ENCODE measurements at places on chromosomes 7 and 10.

DNA sequence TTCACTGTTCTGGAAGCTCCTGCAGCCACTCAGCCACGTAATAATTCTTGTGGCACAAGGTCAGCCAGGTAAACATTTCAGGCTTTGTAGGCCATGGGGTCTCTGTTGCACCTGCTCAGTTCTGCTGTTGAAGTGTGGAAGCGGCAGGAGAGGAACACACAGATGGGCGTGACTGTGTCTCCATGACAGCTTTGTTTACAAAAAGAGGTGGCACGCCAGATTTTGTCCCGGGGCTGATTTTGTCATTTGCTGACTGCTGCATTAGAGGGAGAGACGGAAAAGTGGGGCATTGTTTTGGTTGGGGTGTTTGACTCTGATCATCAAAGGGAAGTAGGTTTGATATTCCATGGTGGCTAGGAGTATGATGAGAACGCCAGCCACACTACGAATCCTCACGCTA, 103.1 kb downstream of the PRKAG2 start:
- no peak for DNase-seq

- DNase-seq: no peak
Observed at GRCh38 chr7:150569245-150569955, 2.2 kb downstream of the GIMAP4 start.

- DNase-seq: no peak
Observed at GRCh38 chr10:61942604-61943461, 41.3 kb downstream of the ARID5B start.

DNA sequence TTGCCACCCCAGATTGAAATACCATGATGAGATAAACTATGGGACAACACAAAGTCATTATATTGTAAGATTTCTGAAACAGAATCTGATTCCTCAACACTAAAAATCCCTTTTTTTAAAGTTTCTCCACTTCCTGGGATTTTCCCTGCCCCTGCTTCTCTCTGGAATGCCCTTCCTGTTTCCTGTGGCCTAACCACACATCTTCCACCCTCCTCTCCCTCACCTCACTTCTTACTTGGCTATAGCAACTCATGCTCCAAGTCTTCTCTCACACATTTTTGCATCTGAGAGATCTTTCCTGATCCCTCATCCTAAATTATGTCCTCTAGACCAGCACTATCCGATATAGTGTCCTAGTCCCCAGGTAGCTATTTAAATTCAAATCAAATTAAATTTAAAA, 4.1 kb upstream of the RELN start:
- no peak for DNase-seq

DNA sequence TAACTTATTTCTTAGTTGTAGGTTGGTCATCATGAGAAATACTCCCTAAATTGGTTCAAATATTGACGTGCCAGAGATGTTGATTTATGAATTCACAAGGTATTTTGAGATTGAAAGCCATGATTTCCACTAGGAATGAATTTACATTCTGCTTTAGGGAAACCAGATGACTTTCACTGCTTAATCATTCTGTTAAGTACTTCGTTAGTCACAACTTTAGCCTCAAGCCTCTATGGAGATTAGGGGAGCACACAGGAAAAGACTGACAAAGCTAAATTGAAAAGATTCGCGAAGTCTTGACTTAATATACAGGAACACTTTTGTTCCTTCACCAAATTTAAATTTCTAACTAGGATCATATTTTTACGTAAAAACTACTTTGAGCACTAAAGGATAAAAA, 250.4 kb upstream of the CACNA2D1 start:
- DNase-seq: no peak

- peak; percentile 47 for DNase-seq
Observed at GRCh38 chr10:30493609-30494530, 59.9 kb downstream of the MAP3K8 start.

DNA sequence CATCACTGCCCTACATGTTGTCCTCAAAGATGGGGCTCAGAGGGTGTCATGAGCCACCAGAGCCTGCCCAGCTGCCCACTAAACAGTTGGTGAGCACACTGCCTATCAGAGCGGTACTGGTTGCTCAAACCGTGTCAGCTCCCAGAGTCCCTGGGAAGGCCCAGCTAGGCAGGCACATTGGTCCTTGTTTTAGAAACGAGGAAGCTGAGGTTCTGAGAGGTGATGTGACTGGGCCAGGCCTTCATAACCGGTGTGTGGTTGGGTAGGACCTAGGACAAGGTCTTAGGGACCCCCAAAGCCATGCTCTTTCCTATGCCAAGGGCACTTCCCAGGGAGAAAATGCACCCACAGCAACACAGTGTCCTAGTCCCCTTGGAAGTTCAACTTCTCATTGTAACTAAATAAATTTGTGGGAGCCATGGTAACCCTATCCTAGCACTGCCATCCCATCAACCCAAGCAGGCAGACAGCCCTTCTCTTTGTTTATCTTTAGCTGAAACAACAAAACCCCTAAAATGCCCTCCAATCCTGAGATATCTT, 174.7 kb upstream of the PDE1C start:
- no peak for DNase-seq

GRCh38 chr10:80275756-80276155, 13.7 kb downstream of the MAT1A start:
- no peak for DNase-seq

DNA sequence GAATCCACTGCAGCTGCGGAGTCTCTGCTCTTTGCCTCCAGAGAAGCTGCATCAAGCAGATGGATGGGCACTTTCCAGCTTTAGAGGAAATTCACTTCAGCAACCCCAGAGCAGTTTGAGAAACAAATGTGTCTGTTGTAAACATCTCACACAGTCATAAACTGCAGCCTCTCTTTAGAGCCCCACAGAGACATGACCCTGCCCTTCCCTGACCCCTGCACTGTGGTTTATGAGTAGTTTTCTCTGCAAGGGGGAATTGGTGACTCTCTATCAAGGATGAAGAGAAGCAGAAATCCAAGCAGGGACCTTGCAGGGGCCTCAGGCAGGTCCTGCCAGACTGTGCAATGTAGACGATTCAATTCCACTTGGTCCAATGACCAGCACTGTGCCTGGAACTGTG, 160.2 kb downstream of the SH2D4B start:
- DNase-seq: no peak

DNA sequence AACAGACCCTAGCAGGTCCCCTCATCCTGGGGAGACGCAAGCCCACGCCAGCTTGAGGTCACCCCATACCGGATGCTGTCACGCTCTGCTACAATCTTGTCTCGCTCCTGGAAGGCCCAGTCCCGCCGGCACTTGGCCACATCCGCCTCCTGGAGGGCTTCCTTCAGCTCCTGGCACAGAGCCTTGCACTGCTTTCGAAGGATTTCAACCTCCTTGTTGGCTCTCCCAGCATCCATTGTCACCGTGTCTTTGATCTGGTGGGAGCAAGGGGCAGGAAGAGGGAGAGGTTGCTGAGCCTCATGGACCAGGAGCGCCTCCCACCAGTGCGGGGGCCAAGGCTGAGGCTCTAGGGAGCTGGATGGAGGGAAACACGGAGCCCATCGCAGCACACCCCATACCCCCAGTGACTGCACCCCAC, 90.9 kb downstream of the DLG5 start:
- DNase-seq: no peak

DNA sequence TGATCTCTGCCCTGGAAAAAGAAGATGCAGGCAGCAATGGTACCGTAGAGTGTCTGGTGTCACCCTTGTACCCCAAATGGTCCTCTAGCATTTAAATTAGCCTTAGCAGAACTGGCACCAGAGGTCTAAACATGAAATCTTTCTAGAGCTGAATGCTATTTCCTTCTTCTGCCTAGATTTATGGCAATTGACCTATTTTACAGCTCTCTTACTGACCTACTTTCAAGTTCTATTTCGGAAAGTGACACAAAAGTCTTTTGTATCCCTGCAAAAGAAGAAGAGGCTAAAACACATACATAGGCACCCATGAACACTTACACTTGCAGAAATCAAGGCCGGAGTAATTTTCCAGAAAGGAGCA, 10.1 kb upstream of the ADAM12 start:
- DNase-seq: no peak

GRCh38 chr7:39410582-39410981, 155.6 kb upstream of the YAE1 start:
- DNase-seq: no peak

GRCh38 chr7:70620333-70621055, 511.4 kb upstream of the GALNT17 start:
- no peak for DNase-seq

DNA sequence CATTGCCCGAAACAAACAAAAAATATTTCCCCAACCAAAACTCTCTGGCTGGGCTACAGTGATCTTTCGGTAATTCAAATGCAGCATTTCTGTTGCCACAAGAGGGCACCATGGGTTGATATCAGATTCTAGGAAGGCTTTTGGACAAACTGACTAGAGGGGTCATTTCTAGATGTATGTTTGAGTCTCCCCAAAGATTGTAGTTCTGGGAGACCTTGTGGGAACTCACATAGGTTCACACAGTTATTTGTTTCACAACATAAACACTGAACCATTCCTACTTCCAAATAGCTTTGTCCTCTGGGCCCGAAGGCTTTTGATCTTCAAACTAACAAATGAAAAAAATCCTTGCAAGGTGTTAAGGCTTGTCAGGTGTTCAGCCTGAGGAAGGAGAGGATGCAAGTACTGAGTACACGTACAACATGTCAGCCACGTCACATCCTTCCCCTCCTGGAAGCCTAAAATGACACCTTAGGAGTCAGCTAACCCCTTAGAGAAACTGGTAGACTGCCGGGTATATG, 37.0 kb upstream of the IL15RA start:
- peak; percentile 48 for DNase-seq

DNA sequence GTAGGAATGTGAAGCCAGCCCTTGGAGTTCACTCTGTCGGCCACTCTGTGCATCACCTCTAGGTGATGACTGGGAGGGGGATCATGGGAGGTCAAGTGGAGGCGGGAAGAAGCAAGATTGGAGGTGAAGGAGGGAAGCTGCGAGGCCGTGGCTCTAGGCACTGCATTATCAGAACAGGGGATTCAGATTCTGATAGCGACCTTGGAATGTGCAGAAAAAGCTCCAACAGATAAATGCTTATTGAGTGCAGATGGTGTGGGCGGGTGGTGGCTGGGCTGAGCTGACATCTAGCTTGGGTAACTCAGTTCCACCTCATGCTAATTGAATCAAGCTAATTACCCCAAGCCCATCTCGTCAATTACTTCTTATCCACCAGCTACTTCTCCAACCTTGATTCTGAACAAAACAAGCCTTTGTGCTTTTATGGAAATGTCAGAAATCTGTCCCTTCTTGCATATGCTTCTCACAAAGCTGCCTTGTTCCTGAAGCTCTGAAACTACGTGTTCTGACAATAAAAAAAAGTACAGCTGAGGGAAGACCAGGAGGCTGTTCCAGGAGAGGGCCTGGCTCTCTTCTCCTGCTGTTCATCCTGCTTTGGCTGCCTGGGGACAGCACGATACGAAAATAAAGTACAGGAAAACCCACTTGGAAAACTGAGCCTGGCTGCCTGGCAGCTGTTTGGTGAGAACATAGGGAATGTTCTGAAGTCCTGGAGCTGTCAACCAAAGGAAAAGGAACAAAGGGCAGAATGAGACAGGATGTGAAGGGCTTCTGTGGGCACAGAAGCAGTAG, 27.5 kb downstream of the STRA8 start:
- DNase-seq: no peak

- DNase-seq: no peak
Observed at GRCh38 chr7:127578711-127579275, 6.6 kb downstream of the GCC1 start.

DNA sequence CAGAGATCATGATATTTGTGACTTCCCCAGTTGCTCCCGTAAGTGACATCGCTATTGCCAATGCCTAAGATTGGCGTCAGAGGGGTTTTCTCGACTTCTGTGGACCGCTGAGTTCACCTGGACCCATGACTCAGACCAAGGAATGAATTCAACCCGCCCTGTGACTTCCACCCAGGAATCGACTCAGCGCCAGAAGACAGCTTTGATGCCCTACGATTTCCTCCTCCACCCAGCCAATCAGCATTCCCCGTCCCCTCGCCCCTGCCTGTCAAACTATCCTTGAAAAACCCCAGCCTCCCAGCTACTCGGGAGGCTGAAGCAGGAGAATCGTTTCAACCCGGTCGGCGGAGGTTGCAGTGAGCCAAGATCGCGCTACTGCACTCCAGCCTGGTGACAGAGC, 58.3 kb downstream of the MICALL2 start:
- DNase-seq: no peak

- DNase-seq: no peak
Observed at GRCh38 chr7:30787486-30787885, 16.3 kb downstream of the MINDY4 start.

DNA sequence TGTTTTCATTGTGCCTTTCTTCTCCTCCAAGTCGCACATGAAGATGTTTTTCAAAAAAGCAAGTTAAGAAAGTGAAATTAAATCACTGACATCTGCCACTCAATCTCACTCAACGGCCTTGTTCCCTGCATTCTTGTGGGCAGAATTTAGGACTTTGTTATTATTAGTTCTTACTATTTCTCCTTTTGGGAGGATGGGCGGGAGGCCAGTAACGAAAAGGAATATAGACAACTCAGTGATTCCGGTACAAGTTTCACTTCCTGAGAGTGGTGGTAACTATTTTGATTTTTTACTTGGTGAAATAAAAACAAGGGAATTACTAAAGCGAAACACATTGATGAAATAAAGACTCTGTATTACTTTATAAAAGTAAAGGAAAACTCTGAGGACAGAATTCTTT, 231.9 kb upstream of the HABP2 start:
- no peak for DNase-seq

DNA sequence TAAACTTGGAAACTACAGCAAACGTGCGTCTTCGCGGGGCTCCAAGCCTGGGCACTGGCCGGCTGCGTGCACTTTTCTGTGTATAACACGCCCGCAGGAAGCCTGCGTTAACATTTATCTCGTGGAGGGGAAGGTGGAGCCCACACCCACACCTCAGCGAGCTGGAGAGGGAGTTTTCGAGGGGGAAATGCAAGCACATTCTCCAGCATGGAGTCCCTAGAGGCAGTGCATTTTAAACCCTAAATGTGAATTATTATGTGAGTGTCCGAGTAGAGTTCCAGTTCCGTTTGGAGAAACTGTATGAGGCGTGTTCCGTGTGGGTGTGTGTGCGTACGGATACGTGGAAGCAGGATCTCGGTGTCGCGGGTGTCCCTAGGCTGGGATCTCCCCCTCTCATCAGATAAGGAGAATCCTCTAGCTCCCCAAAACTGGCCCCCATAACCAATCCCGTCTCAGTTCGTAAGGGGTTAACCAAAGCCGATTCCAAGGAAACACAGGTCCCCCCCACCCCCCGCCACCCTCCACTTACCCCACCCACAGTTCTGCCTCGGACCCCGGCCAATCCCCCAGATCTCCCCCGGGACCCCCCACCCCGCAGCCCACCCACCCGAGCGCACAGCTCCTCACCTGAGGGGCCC, 403 bp downstream of the CDK6 start:
- peak; percentile 31 for DNase-seq

DNA sequence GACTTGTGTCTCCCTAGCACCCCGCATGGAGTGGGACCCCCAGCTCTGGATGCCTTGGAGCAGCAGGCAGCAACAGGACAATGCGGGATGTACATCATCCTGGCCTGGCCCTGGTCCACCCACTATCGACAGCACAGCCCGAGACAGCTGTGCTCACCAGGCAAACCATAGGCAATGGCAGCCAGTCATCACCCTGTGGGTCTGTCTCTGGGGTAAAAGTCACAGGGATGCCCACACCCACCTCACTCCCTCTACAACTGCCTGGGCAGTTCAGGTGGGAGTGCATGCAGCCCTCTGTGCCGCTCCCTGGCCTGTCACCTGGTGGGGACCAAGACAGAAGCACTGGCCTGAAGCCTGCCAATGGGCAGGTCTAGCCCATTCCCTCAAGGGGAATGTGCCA, 147.8 kb downstream of the GRID1 start:
- DNase-seq: no peak
